NCI-H146 (cell line): ENCODE measurements at places on chromosomes 1 and 21.

DNA sequence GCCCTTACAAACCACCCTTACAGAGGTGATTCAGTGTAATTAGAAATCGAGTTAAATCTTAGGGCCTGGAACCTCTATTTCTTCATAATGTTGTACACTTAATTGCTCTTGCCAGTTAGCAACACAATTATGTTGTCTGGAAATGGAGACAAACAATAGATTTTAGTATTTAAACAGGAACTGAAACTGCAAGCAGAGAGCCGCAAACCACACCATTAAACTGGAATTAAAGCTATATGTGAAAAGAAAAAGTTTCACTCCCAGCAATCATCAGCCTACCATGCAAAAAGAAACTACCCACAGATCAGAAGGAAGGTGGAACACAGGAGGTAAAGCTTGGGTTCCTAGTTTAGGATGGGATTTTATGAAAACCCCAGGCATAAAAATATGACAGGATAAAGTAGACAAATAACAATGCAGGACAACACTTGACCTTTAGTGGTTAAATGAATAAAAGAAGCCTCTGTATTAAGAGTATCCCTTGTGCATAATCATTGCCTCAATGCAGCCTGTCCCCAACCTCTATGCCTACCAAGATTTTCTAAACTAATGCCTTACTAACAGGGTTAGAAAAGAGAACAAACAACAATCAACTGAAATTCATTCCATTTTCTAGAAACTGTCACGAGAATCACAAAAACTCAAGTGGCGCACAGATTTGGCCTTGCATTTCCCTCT, 304.3 kb upstream of the ESRRG start:
- DNase-seq, result no peak

DNA sequence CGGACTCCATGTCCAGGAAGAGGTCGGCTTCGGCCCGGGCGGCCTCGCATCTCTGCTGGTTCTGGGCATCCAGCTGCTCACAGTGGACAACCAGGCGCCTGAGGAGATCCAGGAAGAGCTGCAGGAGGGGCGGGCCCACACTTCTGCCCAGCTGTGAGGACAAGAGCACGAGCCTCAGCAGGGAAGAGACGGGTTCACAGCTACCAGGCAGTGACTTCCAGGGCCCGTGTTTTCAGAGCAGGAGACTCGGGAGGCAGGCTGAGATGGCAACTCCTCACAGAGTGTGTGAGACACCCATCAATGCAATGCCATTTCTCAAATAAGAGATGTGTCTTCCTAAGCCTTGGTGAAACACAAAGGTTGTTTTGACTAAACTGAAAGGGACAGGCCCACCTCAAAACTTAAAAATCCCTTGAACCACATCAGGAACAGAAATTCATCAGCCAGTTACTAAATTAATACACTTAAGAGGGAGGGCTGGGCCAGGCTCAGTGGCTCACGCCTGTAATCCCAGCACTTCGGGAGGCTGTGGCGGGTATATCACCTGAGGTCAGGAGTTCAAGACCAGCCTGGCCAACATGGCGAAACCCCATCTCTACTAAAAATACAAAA, 43.4 kb downstream of the URB1 start:
- no peak for DNase-seq

- DNase-seq, result no peak
These were observed 66.9 kb upstream of the MAP1LC3C start for GRCh38 chr1:242065813-242066212.

- no peak for DNase-seq
These were observed 5.7 kb downstream of the CEP104 start for GRCh38 chr1:3851292-3851691.

DNA sequence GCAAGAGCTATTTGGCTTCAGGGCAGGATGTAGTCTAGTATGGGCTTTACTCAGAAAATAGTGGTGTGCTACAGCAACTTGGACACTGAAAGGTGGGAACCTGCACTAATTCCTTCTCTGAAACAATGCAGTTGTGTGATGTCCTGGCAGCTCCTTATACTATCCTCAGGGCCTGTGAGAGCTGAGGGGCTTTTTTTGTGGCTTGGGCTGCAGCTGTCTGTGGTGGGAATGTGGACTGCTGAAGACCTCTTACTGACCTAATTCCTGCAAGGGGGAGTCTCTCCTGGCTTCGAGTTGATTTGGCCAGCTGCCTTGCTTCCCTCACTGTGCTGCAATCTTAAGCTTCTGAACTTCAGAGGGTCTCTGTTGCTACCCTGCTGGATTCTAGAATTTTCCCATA, 22.3 kb upstream of the CHODL start:
- DNase-seq, result no peak

GRCh38 chr1:215767761-215768160, 200.7 kb downstream of the KCTD3 start:
- no peak for DNase-seq

GRCh38 chr1:118154220-118154619, 30.8 kb downstream of the SPAG17 start:
- DNase-seq, result peak; percentile 58

- DNase-seq, result no peak
These were observed 72.4 kb upstream of the BCAR3 start for GRCh38 chr1:93753791-93754763.

- DNase-seq, result no peak
These were observed 42.3 kb upstream of the SYT14 start for GRCh38 chr1:209895709-209896108.

DNA sequence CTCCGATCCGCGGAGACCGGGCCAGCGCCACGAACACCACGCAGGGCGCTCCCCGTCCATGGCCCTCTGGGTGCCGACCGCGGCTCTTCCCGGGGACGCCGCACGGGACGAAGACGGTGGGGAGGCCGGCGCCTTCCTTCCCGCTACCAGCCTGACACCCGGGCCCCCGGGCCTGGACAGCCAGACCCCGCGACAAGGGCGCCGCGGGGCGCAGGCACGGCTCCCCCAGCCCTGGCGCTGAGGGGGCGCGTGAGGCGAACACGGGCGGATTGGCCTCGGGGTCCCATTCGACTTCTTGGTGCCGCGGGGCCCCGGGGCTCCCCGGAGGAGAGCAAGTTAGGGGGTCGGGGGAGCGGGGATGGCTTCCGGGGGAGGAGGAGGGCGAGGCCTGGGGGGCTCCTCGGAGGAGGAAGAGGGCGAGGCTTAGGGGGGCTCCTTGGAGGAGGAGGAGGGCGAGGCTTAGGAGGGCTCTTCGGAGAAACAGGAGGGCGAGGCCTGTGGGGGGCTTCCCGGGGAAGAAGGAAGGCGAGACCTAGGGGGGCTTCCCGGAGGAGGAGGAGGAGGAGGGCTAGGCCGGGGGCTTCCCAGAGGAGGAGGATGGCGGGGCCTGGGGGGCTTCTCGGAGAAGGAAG, 537 bp upstream of the KLHL17 start:
- no peak for DNase-seq

GRCh38 chr21:31489726-31490125, 145.7 kb upstream of the TIAM1 start:
- DNase-seq, result no peak

- no peak for DNase-seq
These were observed 18.4 kb upstream of the COL6A2 start for GRCh38 chr21:46079352-46080170.

GRCh38 chr1:3836421-3836820, 20.6 kb downstream of the CEP104 start:
- no peak for DNase-seq

GRCh38 chr1:116824631-116825206, 70.5 kb downstream of the CD2 start:
- no peak for DNase-seq

DNA sequence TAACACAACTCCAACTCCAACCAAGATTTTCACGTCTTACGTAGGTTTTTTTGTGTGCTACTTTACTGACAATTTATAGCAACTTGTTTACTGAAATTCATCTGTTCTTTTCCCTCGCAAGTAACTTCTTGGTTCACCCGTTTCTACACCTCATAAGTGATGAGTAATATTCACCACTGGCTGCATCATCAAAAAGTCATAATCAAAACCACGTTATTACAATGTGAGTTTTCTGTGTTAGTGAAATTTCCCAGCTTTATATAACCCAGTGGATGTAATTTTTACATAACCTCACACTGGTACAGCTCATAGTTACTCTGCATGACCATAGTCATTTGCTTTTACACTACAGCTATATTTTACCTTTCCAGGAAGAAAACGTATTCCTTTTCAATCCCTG, 401.1 kb upstream of the LYPLAL1 start:
- no peak for DNase-seq

DNA sequence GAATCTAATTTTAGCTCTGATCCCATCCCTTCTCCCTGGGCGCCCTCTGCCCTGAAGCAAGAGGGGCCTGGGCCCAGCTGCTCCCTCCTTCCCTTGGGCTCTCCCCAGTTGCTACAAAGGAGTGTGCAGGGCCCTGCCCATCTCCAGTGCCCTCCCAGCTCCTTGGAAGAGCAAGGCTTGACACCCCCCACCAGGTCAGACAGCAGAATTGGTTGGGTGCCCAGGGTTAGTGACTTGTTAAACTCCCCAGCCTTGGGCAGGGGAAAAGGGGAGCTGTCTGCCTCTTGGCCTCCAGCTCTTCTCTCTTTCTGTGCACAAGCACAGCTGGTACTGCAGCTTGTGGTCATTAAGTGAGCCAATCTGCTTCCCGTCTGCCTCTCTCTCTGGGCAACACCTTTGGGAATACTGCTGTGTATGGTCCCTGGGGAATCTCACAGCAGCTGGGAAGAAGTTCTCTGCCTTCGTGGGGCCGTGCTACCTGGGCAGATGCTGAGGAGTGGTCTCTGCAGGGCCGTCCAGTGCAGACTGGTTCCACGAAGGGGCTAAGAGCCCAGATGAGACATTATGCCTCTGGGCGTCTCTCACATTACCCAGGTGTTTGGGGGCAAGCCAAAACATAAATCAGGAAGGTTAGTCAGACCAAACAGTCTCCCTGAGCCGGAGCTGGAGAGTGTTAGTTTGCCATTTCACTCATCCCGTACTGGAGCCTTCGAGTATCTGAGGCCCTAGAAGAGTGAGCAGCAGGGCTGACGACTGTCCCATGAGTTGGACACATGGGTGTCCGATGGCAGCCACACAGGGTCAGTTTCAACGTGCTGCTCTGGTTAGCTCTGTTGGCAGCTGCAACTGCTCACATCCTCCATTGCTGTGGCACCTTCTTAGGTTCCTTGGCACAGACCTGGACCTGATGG, 37.3 kb downstream of the TMEM53 start:
- no peak for DNase-seq
